Dermis blood vessel endothelial cell (primary cell): ENCODE measurements at places on chromosomes 13 and 19. TPM values are rescaled to one million over a fixed set of nuclear protein-coding genes. Genes with fewer than 3 reads are reported as not detected.

- no peak for DNase-seq
Observed at GRCh38 chr13:48709213-48709612, 55.5 kb downstream of the CYSLTR2 start.

GRCh38 chr19:56838024-56838908 lies 2.3 kb downstream of the PEG3 start:
- DNase-seq, result peak; percentile 3

The UFM1 gene
- 43.5 and 55.0 TPM in 2 replicates for total RNA-seq

- DNase-seq, result no peak
Observed at GRCh38 chr19:17525141-17525540, 13.7 kb downstream of the PGLS start.

- DNase-seq, result no peak
Observed at GRCh38 chr13:82597747-82598146, 1284.5 kb downstream of the SLITRK1 start.
